ENCODE measurements at places on chromosomes 7 and 10.

- DNase-seq = no peak
Observed at GRCh38 chr10:74983383-74983782, 128.1 kb upstream of the SAMD8 start.

GRCh38 chr7:132276234-132276630 is 300.0 kb downstream of the PLXNA4 start:
- peak; percentile 67 for DNase-seq

GRCh38 chr10:60230892-60231291 is 158.8 kb downstream of the ANK3 start:
- no peak for DNase-seq

DNA sequence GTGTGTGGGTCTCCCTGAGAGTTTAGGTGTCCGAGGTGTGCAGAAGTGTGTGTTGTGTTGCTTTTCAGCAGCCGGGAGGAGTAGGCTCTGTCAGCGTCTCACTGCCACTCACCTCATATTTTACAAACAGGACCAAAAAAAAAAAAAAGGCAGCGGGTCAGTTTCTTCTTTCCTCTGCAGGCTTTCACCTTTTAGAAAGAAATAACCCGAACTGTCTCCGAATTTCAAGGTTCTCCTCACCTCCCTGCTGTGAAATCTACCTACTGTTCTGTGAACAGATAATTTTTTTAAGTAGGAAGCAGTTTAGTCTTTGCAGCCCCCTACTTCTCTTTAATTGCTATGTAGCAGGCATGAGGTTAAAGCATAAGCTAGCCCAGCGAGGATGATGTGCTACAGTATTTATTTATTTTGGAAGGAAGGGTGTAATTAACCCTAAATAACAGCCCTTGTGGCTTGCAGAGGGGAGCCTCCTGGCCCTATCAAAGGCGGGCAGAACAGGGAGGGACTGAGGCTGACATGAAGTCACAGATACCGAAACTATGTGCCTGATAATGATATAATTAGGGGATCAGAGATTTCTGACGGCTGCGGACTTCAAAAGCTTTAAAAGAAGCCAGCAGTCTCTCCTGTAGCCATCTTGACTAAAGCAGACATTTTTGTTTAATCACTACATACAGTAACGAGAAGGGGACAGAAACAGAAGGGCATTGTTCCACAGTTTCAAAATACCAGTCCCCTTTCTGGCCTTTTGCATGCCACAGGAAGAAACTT is 1.6 kb downstream of the BAMBI start:
- DNase-seq = peak; percentile 34

- peak; percentile 35 for DNase-seq
Observed at GRCh38 chr7:129188372-129188891, at the start of gene SMO. TSS of gene SMO (plus strand) at chr7:129188633. CDS start at chr7:129189152, 519 bp downstream.

- no peak for DNase-seq
Observed at GRCh38 chr7:1659696-1660095, 10.4 kb upstream of the ELFN1 start.

DNA sequence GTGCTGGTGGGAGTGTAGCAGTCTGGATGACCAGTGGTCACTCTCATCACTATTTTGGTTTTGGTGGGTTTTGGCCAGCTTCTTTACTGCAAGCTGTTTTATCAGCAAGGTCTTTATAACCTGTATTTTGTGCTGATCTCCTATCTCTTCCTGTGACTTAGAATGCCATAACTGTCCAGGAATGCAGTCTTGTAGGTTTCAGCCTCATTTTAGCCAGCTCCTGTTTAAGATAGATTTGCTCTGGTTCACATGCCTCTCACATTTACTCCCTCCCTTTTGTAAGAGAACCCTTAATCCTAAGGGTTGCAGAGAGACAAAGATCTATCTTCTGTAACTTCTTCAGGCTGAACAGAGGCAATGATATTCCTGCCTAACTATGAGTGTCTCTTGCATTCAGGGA is 51.2 kb upstream of the INHBA start:
- DNase-seq = no peak

DNA sequence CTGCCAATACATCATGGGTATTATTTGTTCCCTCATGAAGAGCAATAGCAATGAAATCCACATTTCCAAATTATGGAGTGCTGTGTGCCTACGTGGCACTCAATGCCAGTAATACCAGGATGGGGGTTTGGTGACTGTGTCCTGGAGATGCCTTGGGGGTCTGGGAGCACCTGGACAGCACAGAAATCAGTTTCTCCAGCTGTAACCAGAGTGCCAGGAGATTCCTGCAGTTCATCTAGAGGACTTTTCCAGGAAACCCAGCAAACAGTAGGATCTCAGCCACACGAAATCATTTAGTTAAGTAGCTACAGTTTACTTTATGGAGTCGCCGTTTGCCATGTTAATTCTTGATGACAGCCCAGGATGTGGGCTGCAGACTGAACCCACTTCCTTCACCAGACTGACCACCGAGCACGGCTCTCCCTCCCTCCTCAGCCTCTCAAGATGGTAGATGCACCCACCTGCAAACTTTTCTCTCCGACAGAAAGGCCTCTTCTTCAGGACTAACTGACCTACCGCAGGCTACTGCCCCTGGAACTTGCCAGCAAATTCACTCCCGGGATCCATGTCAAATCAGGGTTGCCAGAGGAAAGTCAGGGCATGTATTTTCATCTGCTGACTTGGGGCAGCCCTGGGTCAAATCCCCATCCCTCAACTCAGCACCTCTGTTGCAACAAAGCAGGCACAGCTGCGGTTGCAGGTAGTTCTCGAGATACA is 30.3 kb downstream of the MKI67 start:
- DNase-seq = no peak

- DNase-seq = no peak
Observed at GRCh38 chr10:75531571-75532031, 100.2 kb downstream of the LRMDA start.

GRCh38 chr7:3080106-3080505 is 36.4 kb upstream of the CARD11 start:
- DNase-seq = peak; percentile 64

DNA sequence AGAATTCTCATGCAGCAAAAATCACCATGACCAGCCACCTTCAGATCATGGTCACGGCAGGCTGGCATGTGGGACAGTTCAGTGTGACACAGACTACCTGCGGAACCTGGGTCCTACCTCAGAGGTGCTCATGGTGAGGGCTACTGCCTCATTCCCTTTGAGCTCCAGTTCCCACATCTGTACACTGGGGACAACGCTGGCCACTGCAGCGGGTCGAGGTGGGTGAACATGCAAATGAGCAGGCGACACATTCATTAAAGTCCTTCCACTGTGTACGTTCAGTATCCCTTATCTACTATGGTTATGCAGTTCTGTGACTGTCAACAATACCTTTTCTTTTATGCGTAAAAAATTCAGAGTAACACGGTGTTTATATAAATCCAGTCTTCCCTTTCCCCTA is 218.7 kb upstream of the AOAH start:
- DNase-seq = no peak

DNA sequence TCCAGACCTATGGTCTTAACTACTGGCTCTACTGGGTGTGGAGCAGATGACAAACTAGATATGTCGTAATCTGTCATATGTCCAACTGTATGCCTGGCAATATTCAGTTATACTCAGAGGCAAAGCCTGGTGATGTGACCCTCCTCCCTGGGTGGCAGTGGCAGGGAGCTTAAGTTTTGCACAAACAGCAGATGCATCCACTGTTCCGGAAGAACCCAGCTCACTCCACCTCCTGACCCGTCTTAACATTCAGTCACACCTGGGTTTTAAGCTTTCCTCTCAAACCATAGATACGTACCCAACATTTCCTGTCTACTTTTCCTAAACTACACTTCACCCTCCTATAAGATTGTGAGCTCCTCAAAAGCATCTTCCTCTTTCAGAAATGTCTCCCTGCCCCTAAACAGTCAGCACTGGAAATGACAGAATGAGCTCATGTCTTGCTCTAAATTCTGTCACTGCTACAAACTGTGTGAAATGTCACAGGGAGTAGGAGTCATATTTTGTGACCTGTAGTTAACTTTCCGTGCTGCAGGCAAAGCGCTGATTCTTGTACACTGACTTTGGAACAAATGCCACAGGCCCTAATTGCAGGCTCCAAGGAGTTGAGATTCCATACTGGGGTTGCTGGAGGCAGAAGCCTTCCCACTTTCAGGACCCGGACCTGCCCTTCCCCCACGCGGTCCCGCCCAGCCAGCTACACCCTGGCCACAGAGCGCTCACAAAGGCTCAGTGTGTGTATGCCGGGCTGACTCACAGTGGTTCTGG is 23.9 kb downstream of the SCD start:
- no peak for DNase-seq

- no peak for DNase-seq
Observed at GRCh38 chr7:151717415-151717814, 159.5 kb downstream of the PRKAG2 start.

DNA sequence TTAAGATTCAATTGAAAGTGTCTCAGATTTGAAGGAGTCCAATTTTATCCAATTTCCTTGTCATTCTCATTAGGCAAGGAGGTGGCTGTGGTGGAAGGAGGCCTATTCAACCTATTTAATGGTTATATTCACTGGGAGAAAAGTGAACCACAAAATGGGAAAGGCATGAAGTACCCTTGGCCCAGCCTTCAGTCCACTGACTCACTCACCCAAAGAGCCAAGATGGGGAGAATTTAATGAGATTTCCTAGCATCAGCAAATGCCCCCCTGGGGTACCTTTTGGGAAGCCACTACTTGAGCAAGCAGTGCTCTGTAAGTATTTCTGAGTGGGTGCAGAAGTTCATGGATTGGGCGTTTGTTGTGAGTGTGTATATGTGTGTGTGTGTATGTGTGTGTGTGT is 144.1 kb downstream of the NRP1 start:
- no peak for DNase-seq

GRCh38 chr10:24825551-24825950 is 101.9 kb upstream of the ARHGAP21 start:
- no peak for DNase-seq

GRCh38 chr7:36275735-36276284 is 113.9 kb upstream of the ANLN start:
- DNase-seq = no peak

DNA sequence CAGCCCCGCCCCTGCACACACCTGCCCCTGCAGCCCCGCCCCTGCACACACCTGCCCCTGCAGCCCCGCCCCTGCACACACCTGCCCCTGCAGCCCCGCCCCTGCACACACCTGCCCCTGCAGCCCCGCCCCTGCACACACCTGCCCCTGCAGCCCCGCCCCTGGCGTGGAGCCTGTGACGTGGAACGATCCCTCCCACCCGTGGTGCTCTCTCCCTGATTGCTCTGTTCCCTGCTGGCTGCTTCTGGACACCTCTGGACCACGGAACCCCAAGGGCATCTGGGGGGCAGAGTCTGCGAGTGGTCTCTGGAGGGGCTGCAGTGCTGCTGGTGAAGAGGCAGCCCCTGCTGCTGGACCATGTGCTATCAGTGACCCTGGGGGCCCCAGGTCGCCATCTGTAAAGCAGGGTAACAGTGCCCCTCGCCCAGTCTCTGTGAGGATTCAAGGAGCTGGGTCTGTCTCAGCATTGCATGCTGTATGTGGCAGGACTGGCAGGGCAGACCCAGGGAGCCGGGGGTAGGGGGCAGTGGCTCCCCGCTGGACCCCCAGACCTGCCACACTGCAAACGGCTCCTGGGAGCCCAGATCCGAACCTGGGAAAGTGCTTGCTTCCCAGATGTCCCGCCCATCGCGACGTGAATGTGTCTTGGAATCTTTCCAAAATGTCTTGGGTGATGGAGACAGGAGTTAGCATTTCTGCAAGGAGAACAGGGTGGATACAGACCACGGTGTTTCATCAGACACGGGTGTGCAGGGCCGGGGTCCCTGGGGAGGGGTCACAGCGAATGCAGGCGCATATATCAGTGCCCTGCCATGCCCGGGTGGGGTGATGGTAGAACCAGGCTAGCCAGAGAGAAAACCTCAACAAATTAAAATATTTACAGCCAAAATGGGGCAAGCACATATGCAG is 27.9 kb upstream of the NKX6-2 start:
- DNase-seq = no peak

GRCh38 chr10:122115874-122116273 is 126.9 kb downstream of the TACC2 start:
- no peak for DNase-seq

DNA sequence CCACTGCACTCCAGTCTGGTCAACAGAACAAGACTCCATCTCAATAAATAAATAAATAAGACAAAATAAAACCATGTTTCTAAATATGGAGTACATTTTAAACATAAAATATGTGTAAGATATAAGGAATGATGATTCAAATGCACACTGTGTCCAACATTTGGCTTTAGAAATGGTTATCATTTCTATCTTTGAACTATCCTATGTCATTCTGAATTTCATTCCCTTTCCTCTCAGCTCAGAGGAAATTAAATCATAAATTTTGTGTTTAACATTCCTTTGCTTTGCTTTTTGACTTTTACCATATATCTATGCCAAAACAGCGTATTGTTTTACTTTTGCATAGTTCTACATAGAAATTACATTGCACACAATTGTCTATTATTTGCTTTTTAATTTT is 130.9 kb downstream of the GNAT3 start:
- no peak for DNase-seq

GRCh38 chr10:133139551-133140065 is 20.4 kb upstream of the KNDC1 start:
- DNase-seq = no peak

DNA sequence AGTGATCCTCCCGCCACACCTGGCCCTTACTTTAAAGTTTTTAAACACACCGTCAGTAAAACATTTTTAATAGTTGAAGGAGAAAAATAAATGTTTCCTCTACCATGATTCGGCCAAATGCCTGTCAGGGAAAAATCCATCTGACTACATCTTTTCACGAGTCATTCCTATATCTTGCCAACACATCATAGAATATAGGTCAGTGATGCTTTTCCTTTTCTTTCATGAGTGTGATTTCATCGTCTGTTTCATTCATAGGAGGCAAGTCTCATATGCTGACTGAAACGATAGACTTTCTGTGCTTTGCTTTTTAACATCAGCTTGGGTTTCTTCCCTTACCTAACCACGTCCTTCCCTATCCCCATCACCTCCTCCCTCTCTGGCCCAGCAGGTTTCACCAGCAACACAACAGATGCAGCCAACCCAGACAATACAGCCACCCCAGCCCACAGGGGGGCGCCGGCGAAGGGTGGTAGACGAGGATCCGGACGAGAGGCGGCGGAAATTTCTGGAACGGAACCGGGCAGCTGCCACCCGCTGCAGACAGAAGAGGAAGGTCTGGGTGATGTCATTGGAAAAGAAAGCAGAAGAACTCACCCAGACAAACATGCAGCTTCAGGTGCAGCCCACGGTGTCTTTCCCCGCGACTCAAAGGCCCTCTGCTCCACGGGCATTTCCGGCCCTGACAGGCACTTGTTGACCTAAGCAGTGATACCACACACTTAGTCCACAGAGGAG is 149.2 kb downstream of the TRIL start:
- DNase-seq = no peak

GRCh38 chr10:71040846-71041605 is 152.7 kb upstream of the PCBD1 start:
- no peak for DNase-seq

- DNase-seq = no peak
Observed at GRCh38 chr10:16788125-16788524, 29.1 kb downstream of the RSU1 start.

- no peak for DNase-seq
Observed at GRCh38 chr10:130967784-130968183, 343.7 kb downstream of the TCERG1L start.

GRCh38 chr7:37193087-37193774 is 255.4 kb downstream of the ELMO1 start:
- DNase-seq = no peak

Data from NCI-H524 (cell line).